ENCODE measurements at places on chromosomes 2 and 18. TPM values are rescaled to one million over a fixed set of nuclear protein-coding genes. Genes with fewer than 3 reads are reported as not detected.

- DNase-seq = no peak
These were observed 1333.1 kb downstream of the LRP1B start for GRCh38 chr2:140797718-140798117.

GRCh38 chr2:211045025-211045424, 488.6 kb downstream of the CPS1 start:
- no peak for DNase-seq

Gene THUMPD2
- total RNA-seq = 16.5 TPM

Gene REG3A
- total RNA-seq = not detected

GRCh38 chr2:26959331-26959730, 11.1 kb upstream of the MAPRE3 start:
- no peak for DNase-seq

- DNase-seq = no peak
These were observed 13.6 kb downstream of the IMPA2 start for GRCh38 chr18:11994703-11995444.

GRCh38 chr2:9710311-9710710, 79.5 kb upstream of the YWHAQ start:
- no peak for DNase-seq

DNA sequence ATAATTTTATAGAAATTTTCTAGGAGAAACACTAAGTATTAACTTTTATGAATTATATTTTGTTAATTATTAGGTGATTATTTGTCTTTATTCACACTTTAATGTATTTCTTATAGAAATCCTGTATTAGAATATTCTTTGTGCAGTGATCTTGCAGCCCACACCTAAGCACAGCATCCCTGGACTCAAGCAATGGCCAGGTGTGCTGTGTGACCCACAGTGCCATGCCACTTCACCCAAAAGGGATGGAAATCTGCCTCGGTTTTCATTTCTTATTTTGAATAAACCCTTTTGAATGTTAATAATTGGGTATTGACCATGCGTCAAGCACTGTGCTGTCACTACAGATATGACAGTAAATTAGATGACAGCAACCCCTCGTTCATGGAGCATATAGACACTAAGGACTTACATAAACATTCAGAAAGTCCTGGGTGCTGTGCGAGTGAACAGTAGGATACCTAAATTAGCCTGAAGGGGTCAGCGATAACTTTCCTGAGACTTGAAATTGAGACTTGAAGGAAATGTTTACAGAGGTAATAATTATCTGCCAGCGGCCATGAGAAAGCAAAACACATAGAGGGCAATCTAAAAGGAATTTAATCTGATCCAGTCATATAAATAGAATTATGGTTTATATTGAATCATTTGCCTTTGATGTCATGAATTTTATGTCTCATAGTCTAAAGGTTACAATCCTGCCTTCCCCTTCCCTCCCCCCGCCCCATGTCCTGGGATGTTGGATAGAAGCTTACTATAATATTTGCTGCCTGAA, 52.7 kb upstream of the CALCRL start:
- DNase-seq = no peak

Gene LOXL3
- total RNA-seq = 0.15 TPM

GRCh38 chr2:233064530-233065199, 4.5 kb downstream of the INPP5D start:
- DNase-seq = no peak

GRCh38 chr18:44654573-44654972, 26.1 kb upstream of the SETBP1 start:
- DNase-seq = no peak

- DNase-seq = peak; percentile 60
These were observed 732 bp upstream of the ANXA4 start for GRCh38 chr2:69741229-69741574.

Gene SLC35F6
- total RNA-seq = 13.8 TPM

Gene CHN1
- 0.07 TPM for total RNA-seq

DNA sequence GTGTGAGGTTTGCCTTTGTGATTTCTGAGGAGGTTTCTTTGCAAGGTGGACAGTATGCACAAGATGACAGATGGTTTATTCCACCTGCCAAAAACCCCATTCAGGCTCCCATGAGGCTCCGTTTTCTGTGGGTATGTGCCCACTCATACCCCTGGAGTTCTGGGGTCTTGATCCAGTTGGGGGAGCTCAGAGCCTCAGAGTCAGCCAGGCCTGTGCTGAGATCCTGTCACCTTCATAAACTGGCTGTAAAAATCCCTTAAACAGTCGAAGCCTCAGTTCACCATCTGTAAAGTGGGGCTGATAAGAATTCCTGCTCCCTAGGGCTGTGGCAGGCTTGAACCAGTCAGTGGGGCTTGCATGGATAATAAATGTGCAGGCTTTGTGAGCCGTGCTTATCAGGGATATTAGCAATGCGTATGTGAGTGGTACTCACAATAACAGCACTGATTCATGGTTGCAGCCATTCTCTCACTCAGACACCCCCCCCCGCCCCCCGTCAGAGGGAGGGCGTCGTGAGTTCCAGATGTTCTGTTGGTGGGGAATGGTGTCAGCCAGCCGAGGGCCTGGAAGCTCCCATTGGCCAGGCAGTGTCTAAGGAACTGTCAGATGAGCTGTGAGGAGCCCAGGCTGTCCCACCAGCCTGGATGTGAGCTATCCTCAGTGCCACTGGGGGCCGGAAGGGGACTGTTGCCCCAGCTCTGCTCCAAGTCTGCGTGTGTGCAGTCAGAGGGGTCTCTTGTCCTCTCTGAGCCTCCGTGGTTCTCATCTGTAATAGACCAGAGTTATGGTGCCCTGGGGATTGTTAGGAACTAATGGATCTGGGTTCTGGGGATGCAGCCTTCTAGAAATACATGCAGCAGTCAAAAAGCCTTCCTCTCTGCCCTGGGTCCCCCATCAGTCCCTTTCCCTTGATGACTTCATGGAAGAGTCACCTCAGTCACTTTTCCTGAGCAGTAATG, 51.7 kb downstream of the KCNIP3 start:
- DNase-seq = no peak

DNA sequence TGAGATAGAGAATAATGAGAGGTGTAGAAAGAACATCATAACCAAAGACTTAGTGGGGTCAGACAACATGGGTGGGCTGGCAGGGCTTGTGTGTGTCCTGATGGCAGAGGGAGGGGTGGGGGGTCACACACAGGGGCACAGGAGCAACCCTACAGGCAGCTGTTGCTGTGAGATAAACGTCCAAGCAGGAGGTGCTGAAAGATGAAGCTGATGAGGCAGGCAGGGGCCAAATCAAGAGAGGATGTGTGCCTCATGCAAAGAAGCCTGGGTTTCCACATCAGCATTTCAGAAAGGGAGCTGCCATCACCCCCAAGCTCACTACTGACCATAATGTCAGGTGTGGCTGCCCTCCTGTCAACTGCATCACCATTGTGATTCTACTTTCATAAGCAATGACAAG, 16.0 kb upstream of the SKA1 start:
- no peak for DNase-seq

Gene PRSS56
- not detected for total RNA-seq

Gene PDCD1
- total RNA-seq = 0.07 TPM

GRCh38 chr2:85439025-85439472, 20.5 kb downstream of the SH2D6 start:
- DNase-seq = no peak

DNA sequence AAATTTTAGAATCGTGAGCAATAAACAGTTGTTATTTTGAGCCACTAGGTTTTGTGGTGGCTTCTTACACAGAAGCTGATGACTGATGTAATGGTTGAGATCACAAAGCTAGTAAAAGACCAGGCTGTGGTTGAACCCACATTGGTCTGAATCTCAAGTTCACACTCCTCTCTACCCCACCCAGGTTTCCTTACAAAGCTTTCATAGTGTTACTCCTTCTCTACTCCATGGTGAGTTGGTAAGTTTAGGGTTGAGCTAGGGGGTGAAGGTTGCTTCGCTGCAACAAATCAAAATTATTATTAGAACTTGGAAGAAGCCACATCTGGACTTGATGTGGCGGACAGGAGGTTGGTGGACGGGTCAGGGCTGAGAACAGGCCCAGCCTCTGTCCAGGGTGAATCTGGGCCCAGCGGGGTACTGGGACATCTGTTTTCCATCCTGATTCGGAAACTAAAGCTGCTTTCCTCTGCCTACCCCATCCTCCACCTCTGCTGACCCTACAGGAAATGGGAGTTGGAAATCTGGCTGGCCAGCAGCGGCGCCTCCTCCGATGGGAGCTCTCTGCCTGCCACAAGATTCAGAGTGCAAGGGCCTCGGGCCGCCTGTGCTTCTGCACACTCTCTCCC, 86.3 kb downstream of the ZFP36L2 start:
- DNase-seq = no peak

- peak; percentile 46 for DNase-seq
These were observed 11.8 kb downstream of the NDUFA10 start for GRCh38 chr2:240013343-240013742.

Gene CRYBA2
- not detected for total RNA-seq

- no peak for DNase-seq
These were observed 9.6 kb upstream of the MTLN start for GRCh38 chr2:110221938-110222337.

GRCh38 chr18:23155537-23155936, 20.3 kb downstream of the CABLES1 start:
- no peak for DNase-seq

GRCh38 chr2:206275312-206276055, 1.0 kb downstream of the ZDBF2 start:
- DNase-seq = no peak

GRCh38 chr2:235860111-235860510, 308.1 kb downstream of the GBX2 start:
- no peak for DNase-seq

DNA sequence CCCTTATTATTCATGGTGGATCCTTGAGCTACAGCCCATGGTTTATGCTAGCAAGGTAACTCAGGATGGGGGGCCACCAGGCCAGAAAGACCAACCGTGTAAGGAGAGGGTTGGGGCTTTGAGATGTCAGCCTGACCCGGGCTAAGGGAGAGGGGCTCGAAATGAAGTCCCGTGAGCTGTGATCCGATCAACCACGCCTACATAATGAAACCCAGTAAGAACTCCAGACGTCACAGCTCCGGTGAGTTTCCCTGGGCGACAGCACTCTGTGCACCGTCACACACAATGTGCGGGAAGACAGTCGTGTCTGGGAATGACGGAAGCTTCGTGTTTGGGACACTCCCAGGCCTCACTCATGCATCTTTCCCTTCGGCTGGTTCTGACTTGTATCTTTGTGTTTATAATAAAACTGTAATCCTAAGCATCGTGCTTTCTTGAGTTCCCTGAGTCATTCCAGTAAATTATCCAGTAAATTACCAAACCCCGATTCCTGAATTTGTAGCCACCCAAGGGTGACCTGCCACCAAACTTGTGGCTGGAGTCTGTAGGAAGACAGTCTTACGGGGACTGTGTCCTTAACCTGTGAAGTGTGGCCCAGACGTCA, 44.2 kb downstream of the CYP27C1 start:
- no peak for DNase-seq

Gene TRIM43
- not detected for total RNA-seq

Gene PAX8
- total RNA-seq = 0.90 TPM

GRCh38 chr2:16763493-16763899, 97.9 kb upstream of the CYRIA start:
- DNase-seq = no peak

Gene ACMSD
- total RNA-seq = not detected

Gene C2orf80
- not detected for total RNA-seq

GRCh38 chr2:134212746-134213145, 41.1 kb upstream of the MGAT5 start:
- DNase-seq = no peak

Gene SPP2
- not detected for total RNA-seq

DNA sequence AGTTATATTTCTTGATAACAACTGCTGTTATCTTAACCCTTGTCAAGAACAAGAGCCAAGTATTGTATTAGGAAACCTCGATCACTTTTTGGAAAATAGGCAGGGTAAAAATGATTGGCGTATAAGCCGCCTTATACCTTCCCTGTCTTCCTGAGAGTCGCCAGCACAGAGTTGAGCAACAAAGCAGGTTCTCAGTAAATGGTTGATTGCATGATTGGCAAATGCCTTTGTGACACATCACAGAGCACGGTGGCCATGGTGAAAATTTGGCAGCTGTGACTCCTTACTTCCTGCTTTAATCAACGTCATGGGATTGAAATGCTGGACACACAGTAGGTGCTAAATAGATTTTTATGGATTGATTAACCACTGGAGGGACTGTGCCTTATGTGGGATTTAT, 3.9 kb upstream of the KLHL29 start:
- DNase-seq = peak; percentile 62

Gene D2HGDH
- total RNA-seq = 35.9 TPM

DNA sequence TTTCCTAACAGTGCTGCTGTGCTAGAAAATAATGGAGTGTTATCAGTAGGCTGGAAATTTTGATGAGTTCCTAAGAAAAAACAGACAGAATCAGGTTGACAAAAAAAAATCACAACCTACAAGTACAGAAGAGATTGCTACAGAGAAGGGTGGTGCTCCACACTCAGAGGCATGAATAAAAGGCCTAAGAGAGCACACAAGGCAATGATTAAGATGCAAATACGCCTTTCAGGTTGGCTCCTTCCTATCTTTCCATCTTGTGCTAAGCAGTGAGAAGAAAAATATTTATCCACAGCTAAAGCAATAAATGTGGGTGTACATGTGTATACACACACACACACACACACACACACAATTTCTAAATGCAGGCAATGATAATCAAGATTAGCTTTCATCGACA, 130.6 kb upstream of the UBE2E3 start:
- no peak for DNase-seq

DNA sequence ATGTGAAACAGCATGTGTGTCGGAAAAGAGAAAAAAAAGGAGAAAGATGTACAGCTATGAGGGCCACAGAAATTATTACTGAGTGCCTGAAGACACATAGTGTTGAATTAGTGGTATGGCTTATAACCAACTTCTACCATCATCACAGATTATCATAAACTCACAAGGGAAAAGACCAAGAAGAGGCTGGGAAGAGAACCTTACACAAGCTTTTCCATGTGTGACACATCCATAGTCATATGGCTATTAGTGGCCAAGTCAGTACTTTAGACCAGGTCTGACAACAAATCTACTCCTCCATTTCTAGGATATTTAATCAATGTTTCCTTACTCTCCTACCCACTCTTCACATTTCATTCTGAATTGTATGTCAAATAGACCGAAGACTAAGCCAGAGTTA, 3.5 kb upstream of the GALNT5 start:
- DNase-seq = no peak
